ENCODE measurements at places on chromosomes 1 and 21. TPM values are rescaled to one million over a fixed set of nuclear protein-coding genes. Genes with fewer than 3 reads are reported as not detected.

RPE65 gene
- total RNA-seq, result not detected

CRYAA gene
- not detected for total RNA-seq

LRRC3 gene
- not detected for total RNA-seq

PODN gene
- not detected for total RNA-seq

FMO2 gene
- total RNA-seq, result not detected

TSPEAR gene
- total RNA-seq, result not detected

CGN gene
- total RNA-seq, result 0.61 TPM

SLC1A7 gene
- total RNA-seq, result not detected

FOXD3 gene
- not detected for total RNA-seq

RHBDL2 gene
- total RNA-seq, result 2.7 TPM

LAPTM5 gene
- total RNA-seq, result 0.17 TPM

TBX19 gene
- 2.9 TPM for total RNA-seq

LIPI gene
- not detected for total RNA-seq
